HS-5 (cell line): ENCODE measurements at places on chromosomes 2 and 18.

- DNase-seq, result no peak
These were observed 135.7 kb downstream of the INHBB start for GRCh38 chr2:120481446-120482194.

- DNase-seq, result peak; percentile 4
These were observed 37.5 kb downstream of the NR4A2 start for GRCh38 chr2:156294945-156295580.

DNA sequence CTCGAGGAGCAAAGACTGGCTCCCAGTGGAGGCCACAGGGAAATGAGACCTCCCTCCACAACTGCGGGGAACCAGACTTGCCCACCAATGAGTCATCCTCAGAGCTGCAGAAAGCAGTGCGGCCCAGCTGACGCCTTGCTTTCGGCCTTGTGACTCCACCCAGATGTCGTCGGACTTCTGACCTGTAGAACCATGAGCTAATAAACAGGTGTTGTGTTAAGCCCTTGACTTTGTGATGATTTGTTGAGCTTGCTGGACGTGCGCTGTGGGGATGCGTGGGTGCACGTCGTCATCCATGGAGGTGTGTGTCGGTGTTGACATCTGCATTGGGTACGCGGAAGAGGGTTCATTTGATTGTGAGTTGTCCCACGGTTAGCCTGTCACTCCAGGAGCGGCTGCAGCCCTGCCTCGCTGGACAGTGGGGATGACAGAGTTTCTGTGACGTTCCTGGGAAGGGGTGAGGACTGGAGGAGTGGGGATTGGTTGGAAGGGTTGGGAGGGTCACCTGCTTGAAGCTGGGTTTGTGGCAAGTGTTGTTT is 154.1 kb downstream of the SH3BP4 start:
- no peak for DNase-seq

GRCh38 chr2:162824304-162824703 is 14.3 kb downstream of the KCNH7 start:
- no peak for DNase-seq

DNA sequence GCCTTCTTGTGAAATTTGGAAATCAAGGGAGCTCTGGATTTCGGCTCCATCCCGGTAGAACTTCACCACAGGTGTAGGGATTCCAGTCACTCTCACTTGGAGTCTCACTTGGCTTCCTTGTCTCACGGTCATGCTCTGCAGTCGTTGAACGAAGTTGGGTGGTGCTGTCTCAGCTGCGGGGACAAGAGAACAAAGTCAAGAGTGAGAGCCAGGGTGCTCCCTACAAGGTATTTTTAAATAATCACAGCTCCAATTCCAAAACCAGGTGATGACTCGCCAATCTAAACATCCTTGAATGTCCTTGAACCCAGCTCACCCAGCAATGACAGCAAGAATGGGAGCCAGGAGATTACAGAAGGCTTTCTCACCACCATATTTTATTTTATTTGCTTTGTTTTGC is 6.7 kb downstream of the TTN start:
- no peak for DNase-seq

DNA sequence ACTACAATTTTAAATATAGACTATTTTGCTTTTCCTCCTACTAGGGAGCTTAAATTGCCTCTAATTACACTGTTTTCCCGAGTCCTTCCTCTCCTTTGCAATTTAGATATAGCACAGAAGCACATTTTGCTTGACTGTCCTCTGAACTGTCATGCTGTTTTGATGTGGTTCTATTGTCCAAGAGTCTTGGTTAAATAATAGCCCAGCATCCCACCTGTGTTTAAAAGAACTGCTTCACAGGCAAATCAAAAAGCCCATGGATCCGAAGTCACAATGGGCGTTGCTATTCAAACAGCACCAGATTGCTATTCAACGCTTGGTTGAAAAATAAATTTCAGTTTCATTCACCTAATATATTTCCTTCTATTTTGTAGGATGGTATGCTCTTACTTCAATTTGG is 22.3 kb upstream of the ACTR3 start:
- DNase-seq, result no peak

DNA sequence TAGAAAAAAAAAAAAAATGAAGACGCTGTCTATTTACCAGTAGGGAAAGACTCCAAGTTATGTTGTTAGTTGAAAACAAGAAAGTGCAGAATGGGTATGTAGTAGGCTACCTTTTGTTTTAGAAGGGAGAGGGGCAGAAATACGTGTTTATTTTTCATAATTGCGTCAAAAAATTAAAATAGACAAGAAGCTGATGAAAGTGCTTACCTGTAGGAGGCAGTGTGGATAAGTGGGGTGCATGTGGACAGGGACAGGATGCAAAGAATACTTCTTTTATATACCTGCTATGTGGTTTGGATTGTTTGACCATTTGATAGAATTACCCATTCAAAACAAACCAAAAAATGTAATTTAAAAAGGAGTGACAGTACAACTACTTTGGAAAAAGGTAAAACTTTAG is 3.0 kb upstream of the GCG start:
- DNase-seq, result no peak

DNA sequence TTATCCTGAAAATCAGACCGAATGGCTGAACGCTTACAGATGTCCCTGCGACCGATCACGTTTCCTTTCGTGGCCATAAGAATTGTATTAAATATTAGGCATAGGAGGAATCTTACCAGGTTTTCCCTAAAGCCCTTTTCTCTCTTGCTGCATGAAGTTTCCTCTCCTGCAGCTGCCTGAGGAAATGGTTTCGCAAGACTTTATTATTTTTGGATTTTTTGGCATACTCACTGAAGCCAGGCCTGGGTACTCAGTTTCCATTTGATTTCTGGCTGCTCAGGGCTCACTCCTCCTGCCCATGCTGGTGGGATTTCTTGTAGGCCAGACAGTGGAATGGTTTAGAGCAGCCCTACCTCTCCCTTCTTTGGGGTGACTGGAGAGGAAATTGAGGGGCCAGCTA is 114.0 kb downstream of the KLHL29 start:
- DNase-seq, result no peak

GRCh38 chr2:152723918-152724317 is 5.5 kb downstream of the ARL6IP6 start:
- no peak for DNase-seq

DNA sequence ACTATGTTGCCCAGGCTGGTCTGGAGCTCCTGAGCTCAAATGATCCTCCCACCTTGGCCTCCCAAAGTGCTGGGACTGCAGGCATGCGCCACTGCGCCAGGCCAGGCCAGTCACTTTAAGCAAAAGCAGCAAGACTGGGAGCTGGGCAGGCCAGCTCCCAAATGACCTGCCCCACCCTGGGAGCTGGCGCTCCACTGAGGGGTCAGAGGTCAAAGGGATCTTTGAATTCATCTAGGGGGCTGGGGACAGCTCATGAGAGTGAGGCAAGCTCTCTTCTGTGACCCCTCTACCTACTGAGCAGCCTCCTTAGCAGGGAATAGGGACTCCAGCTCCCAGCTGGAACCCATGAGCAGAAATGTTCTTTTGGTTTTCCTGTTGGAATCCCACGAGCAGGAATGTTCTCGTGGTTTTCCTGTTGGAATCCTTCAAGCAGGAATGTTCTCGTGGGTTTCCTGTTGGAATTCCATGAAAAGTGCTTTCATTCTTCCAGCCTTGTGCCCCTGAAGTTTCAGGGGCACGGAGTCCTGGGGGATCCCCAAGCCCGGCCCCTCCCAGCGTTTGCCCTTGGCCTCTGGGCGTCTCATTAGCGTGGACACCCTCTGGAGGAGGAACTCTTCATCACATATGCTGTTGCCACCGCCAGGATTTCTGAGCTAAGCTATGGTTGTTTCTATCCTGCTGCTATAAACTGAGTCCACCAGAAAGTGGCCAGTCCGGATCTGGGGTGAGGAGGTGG is 162.0 kb upstream of the HAAO start:
- DNase-seq, result peak; percentile 55

DNA sequence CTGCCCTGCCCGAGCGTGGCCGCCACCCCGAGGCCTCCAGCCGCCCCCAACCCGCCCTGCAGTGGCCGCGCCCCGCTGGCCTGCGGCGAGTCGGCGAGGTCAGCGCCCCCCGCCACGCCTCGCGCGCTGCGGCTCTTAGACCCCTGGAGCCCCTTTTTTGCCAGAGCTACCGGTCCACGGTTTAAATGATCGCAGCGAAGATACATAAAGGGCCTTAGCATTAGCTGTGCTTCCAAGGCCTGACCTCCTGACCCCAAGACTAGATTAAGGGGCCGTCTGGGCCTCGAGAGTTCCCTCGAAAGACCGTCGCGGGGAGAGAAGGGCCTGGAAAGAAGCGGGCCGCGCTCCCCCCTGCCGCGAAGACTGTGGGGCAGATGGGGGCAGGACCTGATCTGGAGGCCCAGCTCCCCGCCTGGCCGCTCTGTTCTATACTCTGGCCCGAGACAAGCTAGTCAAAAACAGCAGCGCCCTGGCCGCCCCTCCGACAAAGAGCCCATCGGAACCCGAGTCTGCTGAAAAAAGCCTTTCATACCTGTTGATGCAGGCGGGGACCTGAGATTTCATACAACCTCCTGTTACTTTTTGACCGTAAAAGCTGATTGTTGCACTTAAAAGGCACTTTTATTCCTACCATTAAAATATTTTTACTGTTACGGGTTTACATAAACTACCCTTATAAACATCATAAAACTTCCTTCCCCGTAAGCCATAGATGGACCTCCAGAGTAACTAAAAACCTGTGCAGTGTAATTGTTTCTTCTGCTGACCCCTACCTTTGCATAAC is 68.7 kb upstream of the PSMD14 start:
- DNase-seq, result no peak

DNA sequence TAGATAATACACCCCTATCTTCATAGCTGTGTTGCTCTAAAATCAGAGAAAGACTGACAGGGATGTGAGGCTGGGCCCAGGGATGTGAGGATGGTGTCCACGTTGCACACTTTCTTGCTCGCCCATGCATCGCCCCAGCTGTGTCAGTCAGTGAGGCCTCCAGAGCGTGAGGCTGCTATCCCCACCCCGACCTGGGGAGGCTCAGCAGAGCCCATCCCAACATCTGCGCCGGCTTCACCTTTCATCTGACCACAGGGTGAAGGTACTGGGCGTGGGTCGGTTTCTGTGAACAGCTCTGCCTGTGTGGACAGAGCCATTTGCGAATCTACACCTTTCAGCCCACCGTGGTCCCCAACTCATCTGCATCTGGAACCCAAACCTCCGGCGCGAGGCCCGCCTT is 255.7 kb downstream of the HDAC4 start:
- no peak for DNase-seq

- DNase-seq, result no peak
These were observed 75.6 kb downstream of the ZBTB7C start for GRCh38 chr18:48333563-48333962.

GRCh38 chr2:95277246-95277906 is 3.1 kb downstream of the PROM2 start:
- no peak for DNase-seq

GRCh38 chr2:171952276-171952675 is 30.0 kb downstream of the HAT1 start:
- no peak for DNase-seq

DNA sequence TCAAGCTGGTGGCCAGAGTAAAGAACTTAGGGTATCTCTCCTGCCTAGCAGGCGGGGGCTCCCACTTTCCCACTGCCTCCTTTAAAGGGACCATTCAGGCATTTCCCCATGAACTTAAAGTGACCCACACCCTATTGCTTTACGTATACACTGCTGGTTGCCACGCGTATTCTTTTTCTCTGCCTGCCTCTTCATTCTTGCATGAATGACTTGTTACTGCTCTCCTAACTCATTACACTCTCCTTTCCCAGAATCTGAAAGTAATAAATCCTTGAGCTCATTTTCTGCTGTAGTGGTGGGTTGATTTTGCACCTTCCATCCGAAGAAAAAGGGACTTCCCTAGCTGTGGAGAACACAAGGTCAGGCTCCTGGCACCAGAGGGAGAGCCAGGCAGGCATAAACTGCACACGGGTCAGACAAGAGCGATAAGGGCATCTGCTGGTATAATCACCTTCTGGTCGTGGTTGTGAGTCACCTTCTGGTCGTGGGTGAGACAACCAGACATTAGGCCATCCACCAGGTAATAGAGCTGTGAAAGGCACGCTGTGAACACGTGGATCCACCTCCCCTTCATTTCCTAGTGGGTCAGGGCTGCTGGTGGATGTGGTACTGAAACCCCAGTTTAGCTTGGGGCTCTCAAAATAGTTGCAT is 950.3 kb downstream of the SOCS6 start:
- no peak for DNase-seq

DNA sequence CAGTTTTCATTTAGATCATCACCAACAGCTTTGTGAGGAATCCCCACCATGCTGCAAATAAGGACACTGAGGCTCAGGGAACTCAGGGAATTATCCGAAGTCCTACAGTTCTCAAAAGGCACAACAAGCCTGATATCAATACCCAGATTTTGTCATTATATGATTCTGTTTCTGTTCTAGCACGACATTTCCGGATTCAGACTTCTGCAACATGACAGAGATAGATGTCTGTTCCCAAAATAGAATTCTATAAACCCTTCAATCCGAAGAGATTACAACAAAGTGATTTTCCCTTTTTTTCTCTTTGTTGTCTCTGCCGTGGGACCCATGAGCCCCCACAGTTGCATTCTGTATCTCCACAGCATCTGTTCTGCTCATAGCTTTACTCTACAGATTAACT is 72.0 kb downstream of the DOCK10 start:
- no peak for DNase-seq

DNA sequence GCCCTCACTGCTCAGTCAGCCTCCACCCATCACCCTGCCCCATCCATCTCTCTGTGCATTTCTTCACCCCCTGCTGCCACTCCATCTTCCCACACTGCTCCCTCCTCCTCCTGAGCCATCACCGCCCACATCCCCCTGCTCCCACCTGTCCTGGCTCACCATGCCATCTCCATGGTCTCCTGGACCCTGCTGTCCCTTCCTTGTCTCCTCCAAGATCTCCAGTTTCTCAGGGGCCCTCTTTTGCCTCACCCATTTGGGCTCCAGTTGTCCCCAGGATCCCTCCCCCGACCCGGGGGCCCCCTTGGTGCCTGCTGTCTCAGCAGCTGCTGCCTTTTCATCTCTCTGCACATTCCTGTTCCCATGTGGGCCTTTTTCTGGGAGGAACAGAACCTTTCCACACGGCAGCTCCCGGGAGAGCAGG is 10.6 kb downstream of the SPEG start:
- DNase-seq, result no peak

GRCh38 chr2:119190321-119191111 is 32.0 kb upstream of the C1QL2 start:
- no peak for DNase-seq

DNA sequence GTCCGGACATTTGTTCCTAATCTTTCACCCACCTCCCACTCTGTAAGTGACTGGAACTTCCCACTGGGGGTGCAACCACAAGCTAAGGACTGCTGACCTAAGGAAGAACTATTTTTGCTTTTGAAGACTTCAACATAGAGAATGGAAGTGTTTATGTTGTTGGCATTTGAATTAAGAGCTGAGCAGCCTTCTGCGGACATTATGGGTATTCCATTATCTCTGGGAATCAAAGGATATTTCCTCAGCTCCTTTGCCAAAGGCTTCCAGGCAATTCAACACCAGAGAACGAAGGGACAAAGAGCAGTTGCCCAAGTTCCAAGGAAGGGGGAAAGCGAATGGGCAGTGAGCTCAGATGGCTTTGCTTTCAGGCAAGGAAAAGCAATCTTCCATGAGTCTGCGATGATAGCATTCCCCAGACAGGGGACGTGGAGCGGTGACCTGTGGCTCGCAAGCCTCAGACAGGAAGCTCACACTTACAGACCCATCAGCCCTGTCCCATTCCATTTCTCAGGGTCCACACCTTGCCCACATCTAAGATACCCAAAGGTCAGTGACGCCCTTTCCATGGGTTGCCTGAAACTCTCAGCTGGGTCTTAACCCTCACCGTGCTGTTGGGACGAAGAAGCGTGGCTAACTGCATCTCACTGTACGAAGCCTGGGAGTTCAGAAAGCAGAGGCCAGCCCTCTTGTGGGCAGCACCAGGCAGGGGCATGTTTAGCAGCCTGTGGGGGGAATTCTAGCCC is 116.8 kb downstream of the COPS8 start:
- DNase-seq, result no peak
